ENCODE measurements at places on chromosomes 6 and 20.
A peak's percentile ranks its signal among the peaks of the same experiment; 100 is the strongest.

DNA sequence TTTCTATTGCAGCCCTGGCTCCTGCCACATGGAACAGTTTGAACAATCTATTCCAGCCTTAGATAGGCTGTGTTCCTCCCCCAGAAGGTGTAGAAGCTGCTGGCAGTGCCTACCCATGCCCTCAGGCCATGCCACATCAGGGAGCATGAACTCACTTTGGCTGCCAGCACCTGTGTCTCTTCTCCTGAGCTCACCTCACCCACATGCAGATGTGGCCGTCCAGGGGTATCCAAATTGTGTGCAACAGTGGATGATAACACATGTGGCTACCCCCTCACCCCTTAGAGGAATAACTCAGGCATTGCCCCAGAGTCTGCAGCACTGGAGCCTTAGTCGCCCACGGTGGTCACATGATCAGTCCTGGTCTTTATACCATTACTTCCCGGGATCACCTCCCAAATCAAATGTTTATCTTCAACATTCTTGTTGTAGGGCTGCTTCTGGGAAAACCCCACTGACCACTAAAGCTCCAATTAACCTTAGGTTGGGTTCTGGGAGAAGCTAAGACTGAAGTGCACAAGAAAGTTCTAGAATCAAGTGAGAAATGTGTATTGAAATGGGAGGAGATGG, 110.4 kb downstream of the BANF2 start:
- DNase-seq: no peak

DNA sequence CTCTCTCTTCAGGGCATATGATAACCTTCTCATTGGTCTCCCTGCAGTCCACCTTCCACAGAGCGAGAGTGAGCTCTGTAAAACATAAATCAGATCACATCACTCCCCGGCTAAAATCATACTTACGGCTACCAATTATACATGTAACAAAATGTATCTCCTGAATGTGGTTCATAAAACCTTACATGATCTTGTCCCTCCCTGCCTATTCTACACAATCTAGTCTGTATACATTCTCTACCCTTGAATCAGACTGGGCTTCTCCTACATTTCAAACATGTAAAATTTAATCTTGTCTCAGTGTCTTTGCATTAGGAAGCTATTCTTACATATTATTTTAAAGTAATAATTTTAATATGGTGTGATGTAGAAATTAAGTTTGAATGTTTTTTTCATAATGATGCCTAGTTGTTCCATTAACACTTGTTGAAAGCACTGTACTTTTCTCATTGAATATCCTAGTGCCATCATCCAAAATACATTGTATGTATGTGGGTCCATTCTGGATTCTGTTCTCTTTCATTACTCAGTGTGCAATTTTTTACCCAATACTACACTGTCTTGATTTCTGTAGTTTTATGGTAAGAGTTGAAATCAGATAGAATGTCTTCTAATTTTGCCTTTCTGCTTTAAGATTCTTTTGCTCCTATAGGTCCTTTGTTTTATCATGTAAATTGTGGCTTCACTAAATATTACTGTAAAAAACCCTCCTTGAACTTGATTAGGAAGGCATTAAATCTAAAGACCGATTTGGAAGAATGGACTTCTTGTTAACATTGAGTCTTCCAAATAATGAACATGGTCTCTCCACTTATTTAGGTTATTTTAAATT, 403.3 kb upstream of the EPHA7 start:
- no peak for DNase-seq

- no peak for DNase-seq
Observed at GRCh38 chr6:93970684-93971083, 551.3 kb upstream of the EPHA7 start.

DNA sequence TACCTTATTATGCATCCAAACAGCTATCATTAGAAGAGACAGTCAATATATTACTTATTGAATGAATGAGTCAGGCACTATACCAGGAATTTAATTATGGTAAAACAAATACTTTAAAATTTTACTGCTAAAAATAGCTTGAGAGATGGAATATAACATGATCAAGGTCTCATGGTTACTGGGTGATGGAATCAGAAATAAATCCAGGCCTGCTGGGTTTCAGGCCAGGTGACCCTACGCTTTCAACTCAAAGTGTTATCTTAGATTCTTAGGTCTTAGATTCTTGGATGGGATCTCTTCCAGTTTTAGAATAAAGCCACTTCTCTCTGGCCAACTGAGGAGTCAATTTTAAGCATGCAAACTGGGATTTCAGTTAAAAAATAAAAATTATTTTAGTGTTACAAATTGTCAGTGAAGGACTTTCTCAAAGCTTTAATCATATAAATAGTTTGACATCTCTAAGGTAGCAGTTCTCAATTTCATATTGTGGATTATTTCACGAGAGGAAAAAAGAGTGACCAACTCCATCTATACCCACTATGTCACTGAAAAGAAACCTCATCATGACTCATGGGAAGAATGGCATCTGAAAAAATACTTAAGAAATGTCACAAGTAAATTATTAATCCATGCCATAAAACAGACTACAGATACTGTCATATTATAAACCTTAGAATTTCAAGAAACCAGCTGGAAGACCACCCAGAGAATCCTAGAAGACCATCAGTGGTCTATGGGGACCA, 283.4 kb upstream of the RUNX2 start:
- no peak for DNase-seq

DNA sequence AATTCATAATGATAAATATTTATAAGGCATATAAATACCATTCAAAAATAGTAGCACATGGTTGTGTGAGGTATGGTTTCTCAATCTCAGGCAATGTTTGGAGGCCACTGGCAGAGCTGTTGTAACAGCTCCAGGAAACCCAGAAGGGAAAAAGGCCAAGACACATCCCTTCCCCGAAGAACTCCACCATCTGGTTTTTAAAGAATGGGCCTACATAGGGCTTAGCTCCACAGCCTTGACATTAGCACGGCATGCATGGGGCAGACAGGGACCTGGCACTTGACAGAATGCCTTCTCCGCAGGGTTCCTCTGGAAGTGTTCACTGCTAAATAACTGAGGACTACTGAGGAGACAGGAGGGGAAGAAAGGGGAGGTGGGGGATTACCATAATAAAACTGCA, 16.1 kb upstream of the FOXO3 start:
- DNase-seq: peak; percentile 63

DNA sequence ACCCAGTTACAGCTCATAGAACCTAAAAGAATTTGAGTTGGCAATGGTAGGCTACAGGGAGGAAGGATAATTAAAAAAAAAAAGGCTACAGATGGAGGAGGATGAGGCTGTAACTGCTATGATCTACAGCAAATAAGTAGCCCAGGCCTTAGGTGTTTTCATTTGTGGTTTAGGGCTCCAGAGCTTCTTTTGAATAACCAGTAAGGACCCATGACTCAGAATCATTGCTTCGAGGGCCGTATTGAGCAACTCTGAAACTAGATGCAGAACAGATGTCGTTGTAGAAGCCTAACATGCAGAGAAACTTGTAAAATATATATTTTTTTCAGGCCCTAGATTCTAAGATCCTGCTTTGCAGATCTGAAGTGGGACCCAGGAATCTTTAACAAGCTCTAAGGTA, 19.0 kb upstream of the ASIP start:
- no peak for DNase-seq

- DNase-seq: no peak
Observed at GRCh38 chr20:34968042-34968775, 12.5 kb downstream of the MYH7B start.

GRCh38 chr6:35596448-35597442, 84.0 kb upstream of the TULP1 start:
- DNase-seq: no peak

DNA sequence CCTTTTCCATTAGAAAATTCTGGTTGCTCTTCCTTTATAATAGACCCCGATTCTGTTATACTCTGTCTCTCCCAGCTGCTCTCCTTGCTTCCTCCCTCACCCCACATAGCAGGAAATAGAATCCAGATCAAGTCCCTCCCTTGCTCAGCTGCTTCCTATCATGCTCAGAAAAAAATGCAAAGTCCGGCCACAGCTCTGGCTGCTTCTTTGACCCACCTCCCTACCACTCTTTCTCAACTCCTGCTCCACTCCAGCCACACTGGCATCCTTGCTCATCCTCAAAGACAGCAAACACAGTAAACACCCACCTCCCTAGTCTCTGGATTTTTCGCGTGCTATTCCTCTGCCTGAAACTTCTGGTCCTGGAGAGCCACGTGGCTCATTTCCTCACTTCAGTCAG, 9.1 kb upstream of the SLC22A16 start:
- DNase-seq: no peak

GRCh38 chr20:18537651-18538050, 29.6 kb upstream of the SMIM26 start:
- DNase-seq: no peak

- no peak for DNase-seq
Observed at GRCh38 chr6:36643977-36644376, 34.5 kb upstream of the CDKN1A start.

- no peak for DNase-seq
Observed at GRCh38 chr20:51404297-51405060, 138.0 kb downstream of the NFATC2 start.

GRCh38 chr6:42402184-42402583, 49.5 kb downstream of the TRERF1 start:
- DNase-seq: no peak

- no peak for DNase-seq
Observed at GRCh38 chr20:44470327-44470726, 5.3 kb upstream of the TTPAL start.

GRCh38 chr6:16149305-16149704, 20.4 kb downstream of the MYLIP start:
- DNase-seq: no peak

- no peak for DNase-seq
Observed at GRCh38 chr6:36980129-36980528, 5.9 kb downstream of the MTCH1 start.

- DNase-seq: no peak
Observed at GRCh38 chr6:38968702-38969149, 79.9 kb upstream of the GLP1R start.
